GM10248 (cell line): ENCODE measurements at places on chromosomes 16 and 17.
A peak's percentile ranks its signal among the peaks of the same experiment; 100 is the strongest.

DNA sequence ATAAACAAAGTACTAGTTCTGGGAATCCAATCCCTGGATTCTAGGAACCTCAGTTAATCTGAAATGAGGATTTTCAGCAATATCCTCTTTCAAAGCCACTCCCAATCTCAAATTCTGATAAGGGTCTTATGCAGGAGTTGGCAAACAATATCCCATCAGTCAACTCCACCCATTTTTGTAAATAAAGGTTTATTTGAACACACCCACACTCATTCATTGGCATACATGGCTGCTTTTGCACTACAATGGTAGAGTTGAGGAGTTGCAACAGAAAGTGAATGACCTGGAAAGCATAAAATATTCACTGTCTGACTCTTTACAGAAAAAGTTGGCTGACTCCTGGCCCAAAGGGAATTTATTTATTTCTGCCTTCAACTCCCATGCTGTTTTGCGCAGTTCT is 157.7 kb upstream of the CDH11 start:
- no peak for DNase-seq

DNA sequence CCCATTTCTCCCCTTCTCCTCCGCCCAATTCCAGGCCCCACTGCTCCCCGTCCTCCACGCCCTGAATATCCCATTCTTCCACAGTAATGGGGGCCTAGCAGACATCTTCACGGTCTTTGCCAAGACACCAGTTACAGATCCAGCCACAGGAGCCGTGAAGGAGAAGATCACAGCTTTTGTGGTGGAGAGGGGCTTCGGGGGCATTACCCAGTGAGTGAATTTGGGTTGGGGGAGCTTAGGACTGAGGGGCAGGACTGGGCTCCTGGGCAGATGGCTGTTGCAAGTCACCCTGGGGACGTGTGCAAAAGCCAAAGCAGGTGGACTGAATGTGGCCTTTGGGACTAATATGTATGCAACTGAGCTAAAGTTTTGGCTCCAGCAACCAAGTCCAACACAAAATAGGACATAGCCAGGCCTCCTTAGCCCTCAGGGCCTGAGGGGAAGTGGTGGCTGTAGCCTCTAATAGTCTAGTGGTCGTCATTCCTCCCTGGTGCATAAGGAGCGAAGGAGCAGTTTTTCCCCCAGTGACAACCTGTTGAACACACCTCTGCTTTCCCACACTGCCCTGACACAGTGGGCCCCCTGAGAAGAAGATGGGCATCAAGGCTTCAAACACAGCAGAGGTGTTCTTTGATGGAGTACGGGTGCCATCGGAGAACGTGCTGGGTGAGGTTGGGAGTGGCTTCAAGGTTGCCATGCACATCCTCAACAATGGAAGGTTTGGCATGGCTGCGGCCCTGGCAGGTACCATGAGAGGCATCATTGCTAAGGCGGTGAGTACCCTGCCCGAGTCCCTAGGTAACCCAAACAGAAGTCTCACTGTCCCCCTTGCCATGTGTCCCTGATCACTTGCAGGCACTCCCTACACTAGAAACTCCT is 2.6 kb downstream of the ACADVL start:
- DNase-seq: no peak

DNA sequence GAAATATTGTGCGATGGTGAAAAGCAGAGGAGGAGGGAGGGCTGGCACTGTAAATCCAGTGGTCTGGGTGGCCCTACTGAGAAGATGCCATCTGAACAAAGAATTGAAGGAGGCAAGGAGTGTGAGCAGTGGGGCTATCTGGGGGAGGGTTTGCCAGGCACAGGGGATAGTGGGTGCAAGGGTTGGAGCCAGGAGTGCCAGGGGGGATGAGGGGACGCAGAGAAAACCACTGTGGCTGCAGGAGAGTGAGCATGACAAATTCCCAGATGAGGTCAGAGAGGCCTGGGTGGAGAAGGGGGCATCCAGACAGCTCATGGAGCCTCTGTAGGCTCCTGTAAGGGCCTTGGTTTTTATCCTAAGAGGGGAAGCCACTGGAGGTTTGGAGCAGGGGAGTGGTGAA is 4.8 kb downstream of the XYLT2 start:
- no peak for DNase-seq

- DNase-seq: no peak
These were observed 1.6 kb downstream of the CTCF start for GRCh38 chr16:67563708-67564468.

DNA sequence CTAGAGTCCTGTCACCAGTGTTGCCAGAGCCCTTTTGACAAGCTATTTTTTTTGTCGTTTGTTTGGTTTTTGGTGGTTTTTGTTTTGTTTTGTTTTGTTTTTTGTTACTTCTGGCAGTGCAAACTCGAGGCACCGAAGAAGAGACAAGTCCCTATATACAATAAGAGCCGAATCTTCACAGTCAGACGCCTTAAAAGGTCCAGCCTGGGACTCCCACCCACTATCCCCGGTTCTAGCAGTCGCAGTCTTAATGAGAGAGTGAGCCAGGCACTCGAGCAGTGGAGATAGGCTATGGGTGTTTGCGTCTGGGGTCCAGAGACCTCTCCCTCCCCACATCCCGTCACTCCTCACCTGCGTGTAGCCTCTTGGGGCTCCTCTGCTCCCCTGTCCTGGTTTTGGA is 1.9 kb downstream of the OR1F1 start:
- no peak for DNase-seq

GRCh38 chr17:63423251-63423950 is 22.7 kb downstream of the CYB561 start:
- DNase-seq: no peak

DNA sequence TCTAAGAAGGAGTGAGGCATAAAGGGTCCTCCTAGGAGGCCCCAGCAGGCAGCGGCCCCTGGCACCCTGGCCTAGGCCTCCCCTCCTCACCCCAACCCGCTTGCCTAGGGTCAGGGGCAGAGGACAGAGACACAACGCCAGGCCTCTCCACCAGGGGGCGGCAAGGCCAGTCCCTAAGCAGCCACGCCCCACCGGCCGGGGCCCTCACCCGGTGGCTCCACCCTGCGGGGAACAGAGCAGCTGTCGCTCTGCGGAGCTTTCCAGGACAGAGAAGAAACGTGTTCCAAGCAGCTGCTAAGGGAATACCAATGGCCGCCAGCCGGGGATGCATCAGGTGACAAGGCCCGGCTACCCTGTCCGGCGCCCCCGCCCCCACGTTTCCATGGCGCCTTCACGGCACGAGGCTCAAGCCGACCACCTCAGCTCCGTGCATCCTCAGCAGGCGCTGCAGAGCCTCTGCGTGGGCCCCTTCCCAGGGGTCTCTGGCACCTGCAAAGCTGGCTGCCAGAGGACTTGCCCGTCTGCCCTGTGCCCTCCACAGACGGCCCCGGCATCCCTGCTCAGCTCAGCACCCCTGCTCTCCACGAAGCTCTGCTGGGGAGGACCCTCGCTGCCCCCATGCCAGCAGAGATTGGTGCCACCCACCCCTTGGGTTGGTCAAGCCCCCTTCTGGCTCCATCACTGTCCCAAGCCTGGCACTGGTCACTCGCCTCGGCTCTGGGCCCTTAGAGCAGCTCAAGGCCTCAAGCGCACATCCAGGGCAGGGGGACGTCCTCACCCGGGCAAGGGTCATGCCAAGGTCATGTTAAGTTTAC is 5.6 kb downstream of the ZNF598 start:
- DNase-seq: peak; percentile 93

DNA sequence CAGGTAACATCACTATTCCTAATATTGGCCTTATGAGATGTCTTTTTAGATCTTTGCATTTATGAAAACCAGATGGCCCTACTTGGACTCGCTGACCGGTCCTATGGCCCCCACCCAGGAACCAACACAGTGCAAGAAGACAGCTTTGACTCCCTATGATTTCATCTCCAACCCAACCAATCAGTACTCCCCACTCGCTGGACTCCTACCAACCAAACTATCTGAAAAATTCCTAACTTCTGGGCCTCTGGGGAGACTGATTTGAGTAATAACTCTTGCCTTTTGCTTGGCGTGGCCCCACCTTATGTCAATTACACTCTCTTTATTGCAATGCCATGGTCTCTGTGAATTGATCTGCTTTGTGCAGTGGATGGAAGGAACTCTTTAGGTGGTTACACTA is 828.9 kb downstream of the CDH11 start:
- DNase-seq: no peak

- no peak for DNase-seq
These were observed 2.4 kb downstream of the GSDMA start for GRCh38 chr17:39965017-39965699.

DNA sequence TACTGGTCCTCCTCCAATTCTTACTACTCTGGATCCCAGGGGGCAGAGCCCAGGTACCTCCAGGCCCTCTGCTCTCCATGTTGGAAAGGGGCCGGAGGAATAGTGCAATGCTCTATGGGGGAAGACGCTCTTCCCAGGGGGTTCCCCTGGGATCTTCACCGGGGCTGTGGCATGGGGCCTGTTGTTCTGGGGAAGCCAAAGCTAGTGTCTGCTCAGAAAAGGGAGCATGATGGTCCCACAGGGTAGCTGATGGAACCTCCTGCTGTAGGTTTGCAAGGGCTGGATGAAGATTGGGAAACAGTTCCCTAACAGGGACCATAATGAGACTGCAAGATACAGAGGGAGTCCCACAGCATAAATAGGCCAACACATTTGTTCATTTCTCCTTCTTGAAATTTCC is 114.7 kb downstream of the IRX5 start:
- no peak for DNase-seq

- peak; percentile 65 for DNase-seq
These were observed 4.9 kb downstream of the MYLK3 start for GRCh38 chr16:46743232-46743719.

DNA sequence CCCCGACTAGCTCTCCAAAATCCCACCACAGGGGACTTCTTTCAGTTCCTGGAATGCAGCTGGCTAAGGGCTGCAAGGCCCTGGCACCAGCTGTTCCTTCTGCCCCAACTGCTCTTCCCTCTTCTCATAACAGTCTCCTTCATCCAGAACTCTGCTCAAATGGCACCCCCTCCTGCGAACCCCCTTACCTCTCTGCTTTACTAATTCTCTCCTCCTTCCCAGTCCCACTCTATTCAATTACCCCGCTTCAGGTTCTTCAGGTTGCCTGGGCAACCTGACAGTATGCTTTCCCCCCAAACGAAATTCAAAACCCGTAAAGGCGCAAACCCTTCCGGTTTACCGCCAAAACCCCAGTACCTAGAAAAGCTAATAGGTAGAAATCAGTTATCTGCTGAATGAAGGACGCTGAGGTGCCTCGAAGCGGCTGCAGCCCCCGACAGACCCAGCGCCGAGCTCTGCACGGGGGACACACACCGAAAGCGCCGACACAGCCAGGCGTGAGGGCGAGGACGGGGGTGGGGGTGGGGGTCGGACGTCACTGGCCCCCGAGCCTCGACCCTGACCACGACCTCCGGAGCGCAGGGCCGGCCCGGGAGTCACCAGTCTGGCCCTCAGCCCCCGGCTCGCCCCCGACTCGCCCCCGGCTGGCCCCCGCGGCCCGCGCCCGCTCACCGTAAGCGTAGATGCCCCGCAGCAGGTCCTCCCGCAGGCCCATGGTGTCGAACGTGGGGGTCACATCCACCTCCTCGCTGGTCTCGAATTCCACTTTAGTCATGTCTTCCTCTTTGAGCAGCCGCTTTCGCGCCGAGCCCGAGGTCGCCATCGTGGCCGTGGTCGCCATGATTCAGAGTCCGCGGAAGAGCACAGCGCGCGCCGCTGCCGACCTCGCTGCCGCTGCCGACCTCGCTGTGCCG is 550 bp downstream of the EIF4A3 start:
- DNase-seq: no peak

GRCh38 chr16:2458887-2459646 is 842 bp upstream of the TEDC2 start:
- no peak for DNase-seq

DNA sequence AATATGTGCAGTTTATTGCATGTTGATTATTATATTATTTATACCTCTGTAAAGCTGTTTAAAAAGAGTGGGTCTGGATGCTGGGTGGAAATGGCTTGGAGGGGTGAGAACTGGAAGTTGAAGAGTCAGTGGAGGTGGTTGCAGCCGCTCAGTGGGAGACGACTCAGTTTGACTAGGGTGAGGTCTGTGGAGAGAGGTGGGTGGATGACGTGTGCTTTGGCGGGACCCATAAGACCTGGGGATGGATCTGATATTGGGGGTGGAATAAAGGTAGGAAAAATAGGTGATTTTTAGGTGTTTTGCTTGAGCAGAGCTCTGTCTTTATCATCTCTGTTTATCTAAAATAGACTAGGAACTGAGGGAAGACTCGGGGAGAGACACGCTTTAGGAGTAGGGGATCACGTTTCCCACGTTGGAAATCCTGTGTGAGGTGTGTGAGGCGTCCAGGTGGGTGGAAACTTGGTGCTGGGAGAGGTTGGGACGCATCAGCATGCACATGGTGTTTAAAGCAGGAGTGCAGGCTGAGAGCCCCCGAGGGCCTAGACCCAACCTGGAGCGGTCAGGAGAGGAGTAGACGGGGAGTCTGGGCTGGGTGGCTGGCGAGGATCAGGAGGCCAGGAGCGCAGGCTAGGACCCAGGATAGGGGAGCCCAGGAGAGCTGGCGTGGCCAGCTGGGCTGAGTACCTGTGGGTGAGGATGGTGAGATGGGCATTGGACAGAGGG is 17.2 kb downstream of the NT5M start:
- no peak for DNase-seq

GRCh38 chr17:4724650-4725049 is 6.6 kb upstream of the MED11 start:
- no peak for DNase-seq

DNA sequence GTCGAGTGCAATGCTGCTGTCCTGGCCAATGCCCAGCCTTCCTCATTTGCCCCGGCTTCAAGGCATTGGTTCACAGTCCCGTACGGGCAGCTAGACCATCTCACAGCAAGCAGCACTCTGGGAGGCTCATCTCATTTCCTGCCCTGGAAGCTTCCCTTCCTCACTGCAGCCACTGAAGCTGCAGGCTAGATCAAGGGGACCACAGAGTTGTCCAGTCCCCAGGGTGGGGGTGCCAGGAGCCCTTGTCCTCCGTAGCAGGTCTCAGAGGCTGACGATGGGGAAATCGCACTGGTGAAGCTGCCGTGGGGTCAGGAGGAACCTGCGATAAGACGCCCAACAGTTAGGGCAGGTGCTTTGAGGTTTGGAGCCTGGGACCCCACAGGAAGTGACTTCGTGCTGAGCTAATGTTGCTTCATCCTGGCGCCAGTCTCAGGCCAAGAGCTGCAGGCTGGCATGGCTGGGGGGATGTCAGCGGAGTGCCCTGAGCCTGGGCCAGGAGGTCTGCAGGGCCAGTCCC is at the start of gene SPNS3:
Gene SPNS3 (plus strand): TSS at position 426 of the 517 bp plus-strand sequence. CDS start 28 bp downstream, at position 454.
- peak; percentile 27 for DNase-seq

- DNase-seq: peak; percentile 45
These were observed 7.1 kb upstream of the TMC5 start for GRCh38 chr16:19410435-19411171.

- DNase-seq: no peak
These were observed 95.1 kb downstream of the ZFHX3 start for GRCh38 chr16:72952811-72953271.

DNA sequence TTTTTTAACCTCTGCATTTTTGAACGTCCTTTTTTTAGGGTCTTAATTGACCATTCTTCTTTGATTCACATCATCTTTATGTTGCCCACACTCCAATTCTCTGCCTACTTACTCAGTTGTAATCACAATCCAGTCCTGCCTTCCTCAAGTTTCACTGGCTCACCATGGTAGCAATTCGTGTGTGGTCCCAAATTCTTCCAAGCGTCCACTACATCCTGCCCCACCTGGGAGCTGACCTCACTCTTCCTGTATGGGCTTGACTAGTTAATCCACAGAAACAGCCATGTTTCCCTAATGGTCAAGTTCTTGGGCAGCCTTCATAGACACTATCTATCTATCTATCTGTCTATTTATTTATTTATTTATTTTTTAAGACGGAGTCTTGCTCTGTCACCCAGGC is 7.1 kb downstream of the TLCD2 start:
- DNase-seq: no peak
